Renal cortex interstitium (tissue), 15 donors: ENCODE measurements at places on chromosomes 1 and 21. TPM values are rescaled to one million over a fixed set of nuclear protein-coding genes. Genes with fewer than 3 reads are reported as not detected.

LCE1D gene
- not detected for polyA plus RNA-seq

PTGFR gene
- 0.44 TPM for polyA plus RNA-seq

DNA sequence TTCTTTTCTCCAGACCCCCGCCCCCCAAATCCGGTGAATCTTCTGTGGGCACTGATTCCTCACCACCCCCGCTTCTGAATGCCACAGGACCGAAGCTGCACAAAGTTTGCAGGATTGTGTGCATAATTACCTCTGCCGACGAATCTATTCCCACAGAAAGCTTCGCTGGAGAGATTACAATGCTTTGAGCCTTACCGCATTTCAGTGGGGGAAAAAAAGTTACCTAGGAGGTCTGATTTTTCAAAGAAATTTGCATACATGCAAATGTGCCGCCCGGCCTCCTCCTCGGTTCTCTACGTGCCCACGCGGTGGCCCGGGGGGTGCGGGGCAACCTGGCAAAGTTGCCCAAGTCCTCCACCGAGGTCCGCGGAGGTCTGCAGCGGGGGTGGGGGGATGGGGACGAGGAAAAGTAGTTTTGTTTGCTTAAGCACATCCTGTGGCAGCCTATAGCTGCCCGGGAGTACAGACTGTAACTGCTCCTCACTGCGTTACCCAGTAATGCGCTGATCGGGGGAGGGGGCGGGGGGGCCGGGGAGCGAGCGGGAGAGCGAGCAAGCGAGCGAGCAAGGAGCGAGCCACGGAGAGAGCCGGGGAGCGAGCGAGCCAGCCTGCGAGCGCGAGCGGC is 563 bp upstream of the NFIA start:
- no peak for DNase-seq

DNA sequence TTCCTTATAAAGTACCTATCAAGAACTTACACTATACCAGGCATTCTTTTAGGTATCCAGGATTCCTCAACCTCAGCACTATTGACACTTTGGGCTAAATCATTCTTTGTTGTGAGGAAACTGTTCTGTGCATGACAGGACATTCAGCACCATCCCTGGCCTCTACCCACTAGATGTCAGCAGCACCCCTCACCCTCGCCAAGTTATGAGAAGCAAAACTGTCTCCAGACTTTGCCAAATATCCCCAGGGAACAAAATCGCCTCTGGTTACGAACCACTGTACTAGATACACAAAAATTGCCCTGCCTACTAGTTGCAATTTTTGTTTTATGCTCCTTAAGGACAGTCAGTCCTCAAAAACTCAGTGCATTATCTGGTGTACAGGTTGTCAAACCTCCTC is 35.7 kb downstream of the PALMD start:
- no peak for DNase-seq

GRCh38 chr1:74470251-74470650 is 42.2 kb downstream of the LRRC53 start:
- DNase-seq, result no peak

GRCh38 chr1:50110656-50111055 is 1.9 kb downstream of the ELAVL4 start:
- DNase-seq, result no peak

GRCh38 chr1:245406426-245406825 is 251.6 kb downstream of the KIF26B start:
- no peak for DNase-seq

- DNase-seq, result no peak
These were observed 147.7 kb downstream of the SYT2 start for GRCh38 chr1:202562444-202563060.
